ENCODE measurements at places on chromosomes 1 and 21. TPM values are rescaled to one million over a fixed set of nuclear protein-coding genes. Genes with fewer than 3 reads are reported as not detected.

CATSPERE gene
- 0.20 TPM for polyA plus RNA-seq

HAO2 gene
- not detected for polyA plus RNA-seq

RAB3B gene
- 27.4 TPM for polyA plus RNA-seq

BRDT gene
- polyA plus RNA-seq, result not detected

FNDC7 gene
- polyA plus RNA-seq, result not detected

ARID4B gene
- polyA plus RNA-seq, result 3.1 TPM

KCNA2 gene
- not detected for polyA plus RNA-seq

KIRREL1 gene
- polyA plus RNA-seq, result 51.8 TPM

DNA sequence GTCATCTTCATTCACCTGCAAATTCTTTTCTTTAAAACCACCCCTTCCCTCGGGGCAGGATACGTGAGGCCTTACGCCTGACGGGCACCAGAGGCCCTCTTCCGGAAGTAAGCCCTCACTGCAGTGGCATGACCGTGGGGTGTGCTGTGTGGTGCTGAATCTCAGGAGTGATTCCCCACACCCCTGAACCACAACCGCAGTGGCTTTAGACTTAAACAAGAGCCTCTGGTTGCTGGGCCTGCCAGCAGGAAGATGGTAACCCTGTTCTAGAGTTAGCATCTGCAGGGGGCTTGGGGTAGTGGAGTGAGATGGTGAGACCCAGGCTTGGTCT is 12.1 kb downstream of the BSND start:
- DNase-seq, result no peak

DNA sequence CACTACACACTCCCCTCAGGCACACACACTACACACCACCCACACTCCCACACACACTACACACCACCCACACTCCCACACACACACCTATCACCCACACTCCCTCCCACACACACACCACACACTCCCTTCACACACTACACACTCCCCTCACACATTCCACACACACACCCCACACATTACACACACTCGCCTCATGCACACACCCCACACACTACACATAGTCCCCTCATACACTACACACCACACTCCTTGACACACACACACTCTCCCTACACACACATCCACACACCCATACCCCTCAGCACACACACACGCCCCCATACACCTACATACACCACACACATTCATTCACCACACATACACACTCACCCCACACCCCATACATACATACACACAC is 31.0 kb upstream of the SELENON start:
- no peak for DNase-seq

DNA sequence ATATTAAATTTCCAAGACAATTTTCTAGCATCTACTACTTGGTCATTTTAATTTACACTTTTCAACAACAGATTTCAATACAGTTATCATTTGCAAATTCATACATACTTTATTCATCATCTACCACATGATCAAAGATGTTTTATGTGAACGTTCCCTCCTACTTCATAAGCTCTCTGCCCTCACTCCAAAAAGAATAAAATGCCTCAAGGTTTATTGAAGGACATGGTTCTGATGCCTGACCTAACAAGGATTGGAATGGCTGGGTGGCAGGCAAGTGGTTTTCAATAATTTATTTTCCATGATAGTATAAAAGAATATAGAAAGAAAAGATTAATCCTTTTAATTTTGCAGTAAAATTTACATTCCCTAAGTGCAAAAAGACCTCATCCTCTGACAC is 5.4 kb downstream of the CDKN2C start:
- DNase-seq, result no peak

- DNase-seq, result no peak
These were observed 5.0 kb downstream of the GAS5 start for GRCh38 chr1:173862769-173863223.

DNA sequence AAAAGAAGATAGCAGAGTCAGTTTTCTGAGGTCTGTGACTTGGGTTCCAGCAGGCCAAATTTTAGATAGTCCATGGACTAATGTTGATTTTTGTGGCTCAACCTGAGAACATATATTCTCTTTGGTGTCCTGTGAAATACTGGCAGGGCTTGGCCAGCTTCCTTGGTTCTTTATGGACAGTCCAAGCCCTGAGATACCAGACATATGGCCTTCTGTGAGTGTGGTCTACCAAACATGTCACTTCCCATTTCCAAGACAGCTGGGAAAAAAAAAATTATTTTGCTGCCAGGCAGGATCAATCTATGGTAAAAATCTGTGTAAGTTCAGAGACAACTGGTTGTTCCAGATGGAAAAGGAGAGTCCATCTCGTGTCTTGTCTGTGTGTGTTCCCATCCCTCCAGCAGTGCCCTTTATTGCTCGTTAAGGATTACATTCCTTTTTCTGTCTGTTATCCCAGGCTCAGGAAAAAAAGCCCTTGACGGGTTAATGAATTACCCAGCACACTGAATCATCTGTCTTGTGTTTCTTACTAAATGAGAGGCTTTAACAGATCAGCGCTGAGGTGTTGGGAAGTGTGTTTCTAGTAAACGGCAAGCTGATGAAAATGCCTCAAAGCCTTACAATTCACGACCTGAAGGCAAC is 33.4 kb upstream of the XPR1 start:
- DNase-seq, result no peak

DNA sequence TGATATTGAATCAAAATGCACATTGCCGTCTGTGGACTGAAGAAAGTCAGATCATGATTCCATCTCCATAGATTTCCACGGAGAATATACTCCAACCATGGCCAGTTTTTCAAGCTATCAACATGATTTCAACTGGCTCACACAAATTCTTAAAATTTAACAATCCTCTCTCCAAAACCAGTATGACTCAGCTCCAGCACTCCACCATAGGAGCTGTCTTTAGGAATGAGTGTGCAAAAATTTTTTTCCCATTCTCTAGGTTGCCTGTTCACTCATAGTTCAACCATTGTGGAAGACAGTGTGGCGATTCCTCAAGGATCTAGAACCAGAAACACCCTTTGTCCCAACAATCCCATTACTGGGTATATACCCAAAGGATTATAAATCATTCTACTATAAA is 40.8 kb downstream of the RGL1 start:
- DNase-seq, result no peak

DNA sequence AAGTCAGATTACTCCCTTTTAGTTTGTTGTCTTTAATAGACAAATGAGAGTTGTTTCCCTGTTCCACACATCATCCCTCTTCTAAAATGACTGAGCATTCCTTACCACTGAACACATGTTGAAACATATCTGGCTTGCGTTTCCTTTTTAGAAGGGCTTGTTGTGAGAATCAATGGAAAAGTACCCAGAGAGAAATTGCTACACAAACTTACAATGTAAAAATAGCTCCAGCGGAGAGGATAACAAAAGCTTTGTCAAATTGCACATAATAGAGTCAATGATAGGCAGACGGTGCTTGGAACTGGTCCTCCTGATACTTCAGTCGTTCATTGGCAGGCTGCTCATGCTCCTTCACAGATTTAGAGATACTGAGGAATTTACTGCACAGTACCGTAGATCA is 123.9 kb downstream of the CYYR1 start:
- peak; percentile 27 for DNase-seq

DNA sequence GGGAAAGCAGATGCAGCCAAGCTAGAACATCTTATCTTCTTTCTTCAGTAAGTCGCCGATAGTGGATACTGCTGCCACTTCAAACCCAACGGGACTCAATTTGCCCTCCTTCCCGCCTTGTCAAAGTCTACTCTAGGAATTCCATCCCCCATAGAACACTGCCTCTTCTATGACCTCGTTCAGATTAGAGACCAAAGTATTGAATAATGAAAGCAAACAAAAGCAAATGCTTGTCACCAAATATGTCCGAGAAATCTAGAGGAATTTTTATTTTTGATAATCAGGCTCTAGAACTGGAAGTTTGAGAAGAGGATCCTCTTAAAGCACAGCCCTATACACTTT is 853 bp upstream of the RRAGC start:
- DNase-seq, result no peak

DNA sequence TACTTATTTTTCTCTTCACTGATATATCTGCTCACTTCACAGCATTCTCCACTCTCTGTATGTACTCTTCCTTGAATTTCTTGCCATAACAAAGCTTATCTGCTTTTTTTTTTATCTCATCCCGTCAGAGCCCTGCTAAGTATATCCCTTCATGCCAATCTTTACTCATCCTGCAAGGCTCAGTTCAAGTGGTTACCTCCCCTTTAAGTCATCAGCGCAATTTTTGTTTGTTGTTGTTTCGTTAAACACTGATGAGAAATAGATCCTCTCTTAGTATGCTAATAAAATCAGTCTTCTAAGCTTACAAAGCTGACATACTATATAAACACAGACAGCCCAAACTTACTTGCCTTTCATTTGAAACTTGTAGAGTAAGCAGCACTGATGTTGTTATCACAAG is 17.8 kb downstream of the COL24A1 start:
- no peak for DNase-seq

GRCh38 chr1:77239311-77239710 is 20.1 kb upstream of the PIGK start:
- DNase-seq, result no peak

DNA sequence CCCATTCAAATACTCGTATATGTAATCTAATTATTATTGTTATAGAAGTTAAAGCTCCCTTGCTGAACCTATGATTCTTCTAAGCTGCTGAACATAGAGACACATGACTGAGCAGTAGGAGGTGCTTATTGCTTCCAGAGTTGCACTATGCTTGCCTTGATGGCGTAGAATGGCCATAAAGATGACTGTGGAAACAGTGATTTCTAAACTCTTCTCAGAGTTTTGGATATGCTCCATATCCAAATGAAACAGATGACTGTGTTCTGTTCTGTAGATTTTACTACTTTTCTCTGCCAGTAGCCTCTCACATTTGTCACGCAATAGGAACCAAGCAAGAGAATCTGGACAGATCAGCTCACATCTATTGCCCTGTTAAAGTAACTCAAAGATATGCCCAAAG is 88.1 kb upstream of the CACYBP start:
- DNase-seq, result peak; percentile 41

GRCh38 chr1:241638099-241638682 is 2.0 kb downstream of the CHML start:
- no peak for DNase-seq

Data from BJ (cell line).